ENCODE measurements at places on chromosomes 12 and 14.

GRCh38 chr12:110508071-110508586 lies 6.0 kb downstream of the RAD9B start:
- DNase-seq = no peak

- DNase-seq = no peak
Measured at GRCh38 chr12:42485823-42486222, 103.7 kb downstream of the PRICKLE1 start.

DNA sequence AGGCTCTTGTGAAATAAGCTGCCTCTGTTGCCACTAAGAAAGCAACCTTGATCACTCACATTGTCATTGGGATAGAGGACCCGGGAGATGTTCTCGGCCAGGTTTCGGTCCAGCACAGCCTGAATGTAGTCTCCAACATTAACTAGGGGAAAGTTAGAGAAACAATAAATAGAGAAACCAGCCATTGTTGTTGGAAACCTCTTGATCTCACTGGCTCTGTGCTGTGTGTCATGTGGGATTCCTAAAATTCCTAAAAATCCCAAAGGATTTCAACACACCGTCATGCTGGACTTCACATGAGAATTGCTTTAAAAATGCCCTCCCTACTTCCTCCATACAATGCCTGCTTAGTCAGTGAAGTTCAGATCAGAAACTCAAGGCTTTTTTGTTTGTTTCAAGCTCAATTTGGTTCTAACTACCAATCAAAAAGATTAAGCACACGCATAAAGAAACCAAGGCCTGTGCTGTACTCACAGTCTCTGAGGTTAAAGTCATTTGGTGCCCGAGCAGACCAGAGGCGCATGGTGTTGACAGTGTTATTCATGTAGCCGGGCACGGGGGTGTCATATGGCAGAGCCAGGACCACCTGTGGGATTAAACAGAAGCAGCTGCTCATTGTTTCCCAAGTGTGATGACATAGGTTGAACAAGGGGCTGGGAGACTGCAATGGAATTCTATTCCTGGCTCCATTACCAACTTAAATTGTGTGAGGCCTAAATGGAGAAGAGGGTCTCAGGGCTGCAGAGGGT lies 23.6 kb downstream of the PYGL start:
- peak; percentile 89 for DNase-seq

DNA sequence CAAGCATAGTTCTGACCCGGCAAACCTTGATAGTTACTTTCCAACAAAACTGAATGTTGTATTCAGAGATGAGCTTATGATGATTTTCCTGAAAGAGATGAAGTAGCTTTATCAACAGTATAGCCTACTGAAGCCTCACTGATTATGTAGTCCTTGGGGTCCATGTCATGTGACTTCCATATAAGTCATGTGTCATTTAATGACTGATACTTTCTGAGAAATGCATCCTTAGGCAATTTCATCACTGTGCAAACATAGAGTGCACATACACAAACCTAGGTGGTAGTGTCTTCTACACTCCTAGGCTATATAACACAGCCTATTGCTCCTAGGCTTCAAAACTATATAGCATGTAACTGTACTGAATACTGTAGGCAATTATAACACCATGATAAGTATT lies 28.5 kb upstream of the TUBA1C start:
- no peak for DNase-seq

- DNase-seq = no peak
Measured at GRCh38 chr12:109557805-109558204, 15.5 kb downstream of the MMAB start.

DNA sequence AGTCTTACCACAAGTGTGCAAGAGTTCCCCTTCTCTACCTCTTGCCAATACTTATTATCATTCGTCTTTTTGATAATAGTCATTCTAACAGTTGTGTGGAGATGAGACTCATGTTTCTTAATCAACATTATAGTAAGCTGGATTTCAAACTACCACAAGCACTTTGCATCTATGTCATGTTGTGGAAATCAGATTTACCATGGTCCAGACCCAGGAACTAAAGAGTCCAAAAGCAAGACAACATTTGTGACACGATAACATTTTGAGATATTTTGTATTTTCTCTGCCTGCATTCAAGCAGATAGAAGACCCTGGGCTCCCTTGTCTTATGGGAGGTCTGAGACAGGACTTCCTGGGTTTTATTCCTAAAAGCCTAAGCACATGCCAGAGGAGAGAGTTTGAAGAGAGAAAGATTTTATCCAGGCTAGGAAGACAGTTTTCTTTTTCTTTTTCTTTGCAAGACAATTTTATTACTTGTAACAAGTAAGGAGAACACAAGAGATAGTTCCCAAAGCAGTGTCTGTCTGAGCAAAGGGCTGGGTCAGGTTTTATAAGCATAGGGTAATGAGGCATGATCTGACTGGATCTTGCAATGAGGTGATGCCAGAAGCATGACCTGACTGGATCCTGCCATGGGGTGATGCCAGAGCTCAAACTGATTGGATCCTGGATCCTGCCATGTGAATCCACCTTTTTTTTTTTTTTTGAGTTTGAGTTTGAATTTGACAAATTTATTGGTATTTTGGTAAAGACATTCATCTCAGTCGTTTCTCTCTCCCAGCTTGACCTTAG lies 180.5 kb upstream of the HMGA2 start:
- DNase-seq = no peak

DNA sequence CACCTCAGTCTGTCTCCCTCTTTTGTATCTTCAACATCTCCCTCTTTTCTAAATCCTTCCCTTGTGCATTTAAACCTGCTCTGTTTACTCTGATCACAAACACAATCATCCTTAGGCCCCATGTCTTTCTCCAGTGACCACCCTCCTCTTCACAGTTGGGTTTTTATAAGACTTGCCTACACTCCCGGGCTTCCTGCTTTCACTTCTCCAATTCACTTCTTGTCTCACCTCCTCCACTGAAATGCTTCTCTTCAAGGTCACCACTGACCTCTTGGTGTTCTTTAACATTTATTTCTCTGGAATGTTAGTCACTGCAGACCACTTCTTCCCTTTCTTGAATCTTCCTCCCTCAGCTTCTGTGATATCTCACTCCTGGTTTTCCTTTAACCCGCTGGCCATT lies 8.7 kb upstream of the SMCO2 start:
- no peak for DNase-seq

GRCh38 chr12:86634456-86635410 lies 378.5 kb upstream of the MGAT4C start:
- DNase-seq = no peak

GRCh38 chr12:2959192-2959504 lies at the start of gene TEAD4:
TEAD4 (plus strand) TSS chr12:2959397.
- DNase-seq = peak; percentile 87

DNA sequence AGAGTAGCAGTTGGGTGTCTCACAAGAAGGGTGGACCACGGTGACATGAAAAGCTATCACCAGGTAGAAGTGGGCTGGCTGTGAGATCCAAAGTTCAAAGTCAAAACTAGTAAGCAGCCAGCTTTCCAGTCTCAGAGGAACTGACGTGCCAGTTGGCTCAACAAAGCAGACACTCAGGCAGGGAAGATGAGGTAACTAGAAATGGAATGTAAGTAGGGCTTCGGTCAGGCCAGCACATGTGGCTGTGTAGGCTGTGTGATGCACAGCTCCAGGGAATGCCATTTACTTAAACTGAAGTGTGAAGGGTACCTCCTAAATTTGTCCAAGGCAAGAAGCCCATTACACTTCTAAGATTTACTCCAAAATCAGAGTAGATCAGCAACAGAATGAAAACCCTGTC lies 43.6 kb downstream of the PTPRR start:
- no peak for DNase-seq

- DNase-seq = peak; percentile 6
Measured at GRCh38 chr12:12327802-12328201, 22.2 kb downstream of the MANSC1 start.

DNA sequence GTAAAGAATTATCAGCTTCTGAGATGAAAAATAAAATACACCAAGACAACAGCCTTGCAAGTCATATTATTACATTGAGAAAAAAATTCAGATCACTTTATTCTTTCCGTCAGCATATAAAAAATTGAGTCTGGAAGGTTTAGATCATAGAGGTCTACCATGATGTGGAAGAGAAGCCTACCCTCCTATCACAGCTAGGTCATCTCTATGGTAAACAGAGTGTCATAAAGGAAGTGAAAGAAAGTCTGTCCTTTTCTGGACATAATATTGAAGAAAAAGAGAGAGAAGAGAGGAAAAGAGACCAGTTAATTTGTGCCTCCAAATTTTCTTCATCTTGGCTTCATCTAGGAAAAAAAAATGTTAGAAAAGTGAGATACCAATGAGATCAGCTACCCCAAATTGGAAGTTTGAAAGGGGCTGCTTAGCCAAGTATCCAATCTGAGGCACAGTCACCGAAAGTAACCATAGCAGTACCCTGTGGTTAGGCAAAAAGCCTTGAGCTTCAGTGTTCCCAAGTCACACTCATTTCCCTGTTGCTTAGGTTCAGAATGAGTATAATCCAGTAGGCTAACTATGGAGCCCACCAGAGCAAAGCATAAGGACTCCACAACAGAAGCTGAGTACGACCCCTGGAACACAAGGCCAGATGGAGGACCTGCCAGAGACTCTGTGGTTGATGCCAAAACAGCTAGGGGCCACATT lies 38.1 kb downstream of the DUSP6 start:
- no peak for DNase-seq

DNA sequence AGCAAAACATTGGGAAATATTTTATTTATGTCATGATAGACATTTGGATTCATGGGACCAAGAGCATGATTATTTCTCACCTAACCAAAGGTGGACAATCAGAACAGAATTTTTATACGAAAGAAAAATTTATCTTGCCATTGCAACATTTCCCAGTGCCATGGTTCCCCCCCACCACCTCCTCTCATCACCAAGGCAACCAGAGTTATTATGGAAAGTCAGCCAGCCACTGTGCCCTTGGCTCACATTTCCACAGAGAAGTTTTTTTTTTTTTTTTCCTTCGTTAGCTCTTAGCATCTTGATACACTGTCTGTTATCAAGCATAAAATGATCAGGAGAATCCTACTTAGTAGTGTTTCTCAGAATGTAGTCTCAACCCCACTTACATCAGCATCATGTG lies 176.4 kb upstream of the TMTC1 start:
- DNase-seq = no peak
